ENCODE measurements at places on chromosomes 2 and 18. TPM values are rescaled to one million over a fixed set of nuclear protein-coding genes. Genes with fewer than 3 reads are reported as not detected.

- no peak for DNase-seq
Observed at GRCh38 chr2:240593703-240594451, 7.3 kb downstream of the CAPN10 start.

- no peak for DNase-seq
Observed at GRCh38 chr2:16972276-16972675, 306.6 kb upstream of the CYRIA start.

GRCh38 chr2:241855245-241855887 lies 3.3 kb downstream of the PDCD1 start:
- DNase-seq, result no peak

DNA sequence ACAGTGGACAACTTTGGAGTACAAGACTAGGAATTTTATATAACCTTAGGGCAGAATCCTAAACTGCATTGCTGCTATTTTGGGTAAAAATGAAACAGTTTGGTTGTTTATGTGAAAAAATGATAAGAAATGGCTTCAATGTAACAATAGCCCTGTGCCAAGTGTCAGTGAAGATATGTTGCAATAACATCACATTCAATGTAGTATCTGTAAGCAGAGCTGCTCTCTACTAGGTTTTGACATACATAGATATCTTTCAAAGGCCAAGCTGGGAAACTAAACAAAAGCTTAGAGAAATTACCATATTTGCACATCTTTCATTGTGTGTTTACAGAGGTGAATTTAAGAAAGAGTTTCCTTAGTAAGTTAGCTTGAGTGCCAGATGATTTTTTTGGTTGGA lies 135.0 kb upstream of the DOK6 start:
- no peak for DNase-seq

- DNase-seq, result no peak
Observed at GRCh38 chr2:222715742-222716141, 44.3 kb downstream of the MOGAT1 start.

- no peak for DNase-seq
Observed at GRCh38 chr2:224832207-224832606, 116.0 kb upstream of the CCDC195 start.

DNA sequence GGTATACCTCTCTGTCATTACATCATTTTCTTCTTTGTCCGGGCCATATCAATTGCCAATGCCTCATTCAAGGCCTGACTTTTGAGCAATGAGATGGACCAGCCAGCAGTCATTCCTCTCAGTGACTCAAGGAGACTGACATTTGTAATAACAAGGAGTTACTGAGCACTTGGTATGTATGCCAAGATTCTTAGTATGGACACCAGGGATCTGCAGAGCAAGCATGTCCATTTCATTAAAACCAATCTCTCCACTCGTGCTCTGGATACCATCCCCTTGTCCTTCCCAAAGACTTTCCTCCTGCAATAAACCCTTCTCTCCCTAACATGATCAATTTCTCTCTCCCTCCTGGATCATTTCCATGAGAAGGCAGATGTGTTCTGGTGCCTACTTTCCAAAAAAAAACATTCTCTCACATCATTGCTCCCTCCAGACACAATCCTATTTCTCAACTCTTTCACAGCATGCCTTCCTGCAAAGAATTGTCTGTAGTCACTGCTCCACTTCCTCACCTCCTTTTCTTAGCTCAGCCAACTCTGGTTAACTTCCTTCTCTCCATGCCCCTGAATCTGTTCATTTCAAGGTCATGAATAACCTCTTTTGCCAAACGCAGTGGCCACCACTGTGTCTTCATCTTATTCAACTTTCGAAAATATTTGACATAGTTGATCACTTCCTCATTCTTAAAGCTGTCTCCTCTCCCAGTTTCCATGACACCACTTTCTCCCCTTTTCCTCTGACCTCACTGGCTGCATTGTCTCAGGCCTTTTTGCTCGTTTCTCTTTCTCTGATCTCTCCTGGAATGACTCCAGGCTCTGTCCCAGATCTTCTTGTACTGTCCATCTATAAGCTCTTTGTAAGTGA lies 102.8 kb upstream of the CYP1B1 start:
- DNase-seq, result no peak

- DNase-seq, result no peak
Observed at GRCh38 chr2:47075361-47076125, 79.6 kb downstream of the STPG4 start.

GRCh38 chr2:71503837-71504236 lies 50.5 kb downstream of the DYSF start:
- DNase-seq, result no peak

DNA sequence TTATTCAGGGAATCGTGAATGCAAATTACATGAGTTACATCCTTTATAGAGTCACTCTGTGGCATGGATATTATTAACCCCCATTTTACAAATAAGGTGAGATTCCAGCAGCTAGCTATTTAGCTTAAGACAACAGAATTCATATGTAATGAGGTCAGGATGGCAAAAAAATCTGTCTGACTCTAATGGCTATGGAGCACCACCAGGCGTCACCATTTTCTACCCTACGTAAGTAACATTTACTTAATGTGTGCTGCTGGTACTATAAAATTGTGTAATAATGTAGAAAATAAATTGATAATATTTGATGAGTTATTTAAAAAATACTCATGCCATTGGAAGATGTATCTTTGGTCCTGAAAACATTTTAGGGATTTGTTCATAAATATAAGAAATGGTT lies 2040.1 kb upstream of the LRRTM1 start:
- no peak for DNase-seq

DNA sequence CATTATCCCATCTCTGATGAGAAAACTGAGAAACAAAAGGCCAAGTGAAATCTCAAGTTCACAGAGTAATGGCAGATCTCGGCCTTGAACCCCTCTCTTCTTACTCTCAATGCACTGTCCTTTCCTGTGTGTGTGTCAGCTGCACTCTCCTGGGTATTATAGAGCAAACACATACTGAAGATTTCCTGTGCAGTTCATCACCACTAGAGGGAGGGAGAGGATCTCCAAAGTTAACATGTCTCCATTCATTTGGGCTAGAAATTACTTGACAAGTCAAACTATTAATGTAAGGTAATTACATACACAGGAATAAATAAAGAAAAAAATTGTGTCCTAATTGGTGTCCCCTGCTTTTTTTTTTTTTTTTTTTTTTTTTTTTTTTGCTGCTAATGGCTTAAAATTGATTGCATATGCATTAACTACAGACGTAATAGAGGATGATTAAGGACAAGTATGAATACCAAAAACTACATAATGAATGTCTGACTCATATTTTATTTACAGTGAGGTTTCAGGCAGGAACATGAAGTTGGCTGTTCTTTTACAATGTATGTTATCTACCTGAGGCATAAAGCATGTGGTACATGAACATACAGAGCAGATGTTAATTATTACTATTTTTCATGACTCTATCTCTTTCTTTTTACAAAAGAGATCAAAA lies 269.2 kb downstream of the NYAP2 start:
- DNase-seq, result peak; percentile 38

- no peak for DNase-seq
Observed at GRCh38 chr2:134846213-134846612, 7.8 kb downstream of the ACMSD start.

DNA sequence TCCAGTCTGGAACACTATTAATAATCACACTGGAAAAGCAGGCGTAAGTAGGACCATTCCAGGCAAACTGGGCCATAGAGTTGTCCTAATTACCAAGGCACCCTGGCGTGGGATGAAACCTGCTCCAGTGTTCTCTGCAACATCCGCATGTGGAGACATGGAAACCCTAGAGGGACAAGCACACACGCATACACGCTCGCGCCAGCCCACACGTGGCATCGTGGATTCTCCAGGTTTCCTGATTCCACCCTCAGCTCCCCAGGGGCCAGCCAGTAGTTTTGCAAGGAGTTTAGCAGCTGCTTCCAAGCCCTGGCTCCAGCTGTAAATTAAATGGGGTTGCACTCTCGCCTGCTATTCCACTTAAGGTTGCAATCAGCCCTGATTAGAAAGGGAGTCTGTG lies 127.7 kb downstream of the DYSF start:
- no peak for DNase-seq

DNA sequence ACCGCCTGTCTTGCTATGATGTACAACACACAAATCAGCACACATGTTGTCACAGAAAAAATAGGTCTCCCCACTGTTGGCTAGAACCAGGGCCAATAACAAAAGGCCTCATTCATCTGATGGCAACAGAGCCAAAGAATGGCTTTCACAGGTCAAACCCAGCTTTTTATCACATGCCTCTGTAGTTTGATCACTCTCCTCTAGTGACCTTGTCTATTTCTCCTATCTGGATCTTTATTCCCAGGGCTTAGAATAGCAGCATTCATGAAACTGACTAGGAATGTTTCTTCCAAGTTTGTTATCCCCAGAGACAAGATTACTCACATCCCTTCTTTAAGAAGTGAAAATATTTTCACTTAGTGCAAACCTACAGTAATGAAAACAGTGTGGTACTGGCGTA lies 285.8 kb upstream of the GYPC start:
- DNase-seq, result no peak

DNA sequence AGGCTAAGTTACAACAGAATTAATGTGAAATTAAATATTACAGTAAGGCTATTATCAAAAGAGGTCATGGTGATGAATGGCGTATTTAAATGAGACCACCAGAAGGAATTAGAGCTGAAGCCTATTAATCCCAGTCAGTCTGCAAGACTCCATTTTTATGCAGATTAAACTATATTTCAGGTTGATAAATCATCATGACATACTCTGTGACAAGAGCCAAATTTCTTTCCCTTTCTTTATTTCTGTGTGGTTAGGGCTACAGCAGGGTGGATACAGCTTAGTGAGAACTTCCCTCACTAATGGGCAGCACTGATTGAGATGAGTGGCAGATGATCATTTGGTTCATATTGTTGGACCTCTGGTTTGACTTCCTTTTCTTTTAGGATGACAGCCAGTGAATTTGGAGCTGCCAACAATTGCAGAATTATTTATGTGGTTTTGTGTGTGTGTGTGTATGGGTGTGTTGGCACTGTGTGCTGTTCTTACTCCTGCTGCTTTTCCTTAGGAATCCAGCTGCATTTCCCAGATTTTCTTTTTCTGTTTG lies 481.3 kb downstream of the PIK3C3 start:
- no peak for DNase-seq

GRCh38 chr2:229196448-229196847 lies 74.6 kb downstream of the PID1 start:
- no peak for DNase-seq

GRCh38 chr2:119249311-119249710 lies 25.7 kb downstream of the STEAP3 start:
- no peak for DNase-seq

DNA sequence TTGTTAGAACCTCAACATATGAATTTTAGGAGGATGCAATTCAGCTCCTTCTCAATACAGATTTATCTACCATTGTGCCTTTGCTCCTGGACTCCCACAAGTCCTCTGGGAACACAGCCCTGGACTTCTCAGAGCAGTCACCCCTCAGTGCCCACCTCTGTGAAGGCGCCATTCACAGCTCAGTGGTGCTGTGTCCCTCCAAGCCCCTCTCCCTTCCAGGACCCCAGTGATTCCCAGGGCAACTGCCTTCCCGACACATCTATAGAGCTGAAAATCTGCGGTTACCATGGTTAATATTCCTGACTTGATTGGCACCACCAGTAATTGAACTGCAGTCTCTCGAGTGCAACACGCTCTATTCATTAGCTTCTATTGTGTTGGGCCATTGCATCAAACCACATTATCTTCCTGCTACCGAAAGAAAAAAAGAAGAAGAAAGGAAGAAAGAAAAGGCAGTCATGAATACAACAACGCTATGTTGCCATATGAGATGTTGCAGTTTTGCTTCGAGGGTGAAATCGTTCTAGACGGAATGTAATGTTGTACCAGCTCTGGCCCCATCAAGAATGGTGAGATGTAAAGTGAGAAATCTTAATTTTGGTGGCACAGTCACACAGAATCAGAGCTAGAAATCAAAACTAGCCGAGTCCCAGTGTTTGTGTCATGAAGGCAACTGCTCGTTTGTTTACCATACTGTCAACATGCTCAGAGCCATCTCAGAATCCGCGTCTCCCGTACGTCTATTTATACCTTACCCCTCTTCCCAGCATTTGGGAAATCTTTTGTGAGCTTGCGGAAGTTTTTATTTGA lies 524.0 kb upstream of the ID2 start:
- no peak for DNase-seq

GRCh38 chr2:223008162-223008561 lies 43.8 kb upstream of the KCNE4 start:
- DNase-seq, result no peak

- DNase-seq, result no peak
Observed at GRCh38 chr2:8076448-8077342, 605.2 kb upstream of the ID2 start.

DNA sequence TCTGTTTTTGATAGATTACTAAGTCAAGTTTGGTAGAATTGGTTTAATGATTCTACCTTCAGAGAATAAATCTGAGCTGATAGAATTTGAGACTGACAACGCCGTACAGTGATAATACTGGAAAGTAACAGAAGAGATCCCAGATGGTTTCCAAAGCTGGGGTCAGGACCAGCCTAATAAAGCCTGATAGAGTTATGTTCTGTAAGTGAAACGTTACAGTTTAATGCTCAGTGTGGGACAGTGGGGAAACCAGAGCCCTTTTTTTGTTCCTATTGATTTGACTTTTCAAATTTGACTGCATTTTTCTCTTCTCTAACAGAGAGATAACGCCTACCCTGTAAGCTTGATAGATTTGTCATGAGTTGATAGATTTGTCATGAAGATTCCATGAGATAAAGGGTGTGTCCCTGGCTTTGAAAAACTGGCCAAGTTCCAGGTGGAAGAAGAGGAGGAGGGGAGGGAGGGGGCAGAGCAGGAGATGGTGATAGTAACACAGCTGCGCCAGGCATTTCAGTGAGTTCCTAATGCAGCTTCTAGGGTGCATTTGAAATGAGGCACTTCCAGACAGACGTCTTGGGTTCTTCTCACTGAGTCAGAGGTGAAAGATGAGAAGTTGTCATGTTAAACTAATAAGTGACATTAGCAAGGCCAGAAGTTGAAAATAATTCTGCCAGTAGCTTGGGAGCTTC lies 65.1 kb downstream of the CERS6 start:
- DNase-seq, result no peak

GRCh38 chr2:45003579-45004551 lies 5.4 kb downstream of the SIX2 start:
- no peak for DNase-seq

- DNase-seq, result no peak
Observed at GRCh38 chr2:10661846-10662245, 27.9 kb downstream of the NOL10 start.

Gene HNMT
- 0.32 TPM for total RNA-seq

Gene BMP10
- not detected for total RNA-seq

Gene UGT1A3
- not detected for total RNA-seq

Gene PLA2R1
- not detected for total RNA-seq

Gene TTC27
- 27.5 TPM for total RNA-seq

Gene TMEM37
- not detected for total RNA-seq

Gene SIX3
- total RNA-seq, result not detected

Gene LRATD1
- not detected for total RNA-seq

Gene GALNT5
- not detected for total RNA-seq

Data from CD4-positive, alpha-beta memory T cell (primary cell).